ENCODE measurements at places on chromosomes 6 and 20.

- DNase-seq: no peak
These were observed 50.9 kb upstream of the DACT2 start for GRCh38 chr6:168370310-168370991.

- DNase-seq: no peak
These were observed 13.1 kb downstream of the NEDD9 start for GRCh38 chr6:11219400-11219834.

DNA sequence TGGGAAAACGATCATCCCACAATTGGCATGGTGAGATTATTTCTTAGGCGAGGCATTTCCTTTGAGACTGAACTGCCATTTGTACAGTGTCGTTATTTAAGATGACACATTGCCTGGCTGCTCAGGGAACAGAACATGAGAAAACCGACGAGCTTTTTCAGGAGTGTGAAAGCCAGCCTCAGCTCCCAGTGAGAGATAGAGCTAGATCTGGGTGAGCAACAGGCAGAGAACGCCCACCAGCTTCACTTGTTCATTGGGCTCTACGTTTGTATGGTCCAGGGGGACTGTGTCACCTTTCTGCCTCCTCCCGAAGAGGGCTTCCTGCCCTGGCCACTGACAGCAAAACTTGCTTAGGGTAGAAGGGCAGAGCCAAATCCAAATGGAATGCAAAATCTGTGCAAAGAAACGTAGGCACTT lies 378.1 kb downstream of the RNGTT start:
- DNase-seq: no peak

DNA sequence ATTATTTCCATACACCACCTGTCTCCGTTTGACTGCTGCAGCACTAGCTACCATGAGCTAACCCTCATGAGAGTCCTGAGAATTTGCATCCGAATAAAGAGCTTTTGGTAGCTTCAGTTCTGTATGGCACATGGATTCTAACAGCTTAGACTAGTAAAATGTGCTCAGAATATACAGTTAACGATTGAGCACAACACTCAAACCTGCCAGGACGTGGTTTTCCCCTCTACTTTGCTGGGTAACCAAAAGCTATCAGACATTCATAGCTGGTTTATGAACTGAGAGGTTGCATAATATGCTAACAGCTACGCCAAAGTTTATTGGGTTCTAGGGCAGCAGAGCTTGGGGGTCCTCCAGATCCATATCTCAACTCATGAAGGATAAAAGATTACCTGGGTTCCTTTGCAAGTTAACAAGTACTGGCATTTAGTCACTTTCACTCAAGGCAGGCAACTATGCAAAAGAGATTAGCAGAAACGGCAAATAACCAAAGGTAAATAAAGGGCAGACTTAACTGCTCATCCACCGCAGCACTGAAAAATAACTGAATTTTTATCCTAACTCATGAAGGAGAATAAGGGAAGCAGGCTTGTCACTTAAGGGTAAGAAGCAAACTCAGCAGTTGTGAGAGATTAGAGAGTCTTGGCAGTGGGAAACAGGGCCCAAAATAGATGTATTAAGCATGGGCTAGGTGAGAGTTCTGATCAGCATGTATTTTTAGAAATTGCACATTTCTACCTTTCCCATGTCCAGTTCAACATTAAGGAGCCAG lies 29.4 kb downstream of the NUDT3 start:
- DNase-seq: no peak

GRCh38 chr6:104862456-104862855 lies 2.7 kb upstream of the HACE1 start:
- no peak for DNase-seq

All from ascending aorta (tissue), 2 donors.